Ureter (tissue), 1 donor: ENCODE measurements at places on chromosomes 5 and 9. TPM values are rescaled to one million over a fixed set of nuclear protein-coding genes. Genes with fewer than 3 reads are reported as not detected.

DNA sequence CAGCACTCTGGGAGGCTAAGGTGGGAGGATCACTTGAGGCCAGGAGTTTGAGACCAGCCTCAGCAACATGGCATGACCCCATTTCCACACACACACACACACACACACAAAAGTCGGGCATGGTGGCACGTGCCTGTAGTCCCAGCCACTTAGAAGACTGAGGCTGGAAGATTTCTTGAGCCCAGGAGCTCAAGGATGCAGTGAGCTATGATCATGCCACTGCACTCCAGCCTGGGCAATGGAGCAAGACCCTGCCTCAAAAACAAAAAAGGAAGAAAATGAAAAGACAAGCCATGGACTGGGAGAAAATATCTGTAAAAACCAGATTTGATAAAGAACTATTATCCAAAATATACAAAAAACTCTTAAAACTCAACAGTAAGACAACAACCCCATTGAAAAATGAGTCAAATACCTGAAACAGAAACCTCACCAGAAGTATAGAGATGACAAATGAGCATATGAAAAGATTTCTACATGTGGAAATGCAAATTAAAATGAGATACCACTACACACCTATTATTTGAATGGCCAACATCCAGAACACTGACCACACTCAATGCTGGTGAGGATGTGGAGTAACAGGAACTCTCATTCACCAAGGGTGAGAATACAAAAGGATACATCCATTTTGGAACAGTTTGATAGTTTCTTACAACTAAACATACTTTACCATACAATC is 24.7 kb downstream of the DNAJA1 start:
- no peak for DNase-seq

DNA sequence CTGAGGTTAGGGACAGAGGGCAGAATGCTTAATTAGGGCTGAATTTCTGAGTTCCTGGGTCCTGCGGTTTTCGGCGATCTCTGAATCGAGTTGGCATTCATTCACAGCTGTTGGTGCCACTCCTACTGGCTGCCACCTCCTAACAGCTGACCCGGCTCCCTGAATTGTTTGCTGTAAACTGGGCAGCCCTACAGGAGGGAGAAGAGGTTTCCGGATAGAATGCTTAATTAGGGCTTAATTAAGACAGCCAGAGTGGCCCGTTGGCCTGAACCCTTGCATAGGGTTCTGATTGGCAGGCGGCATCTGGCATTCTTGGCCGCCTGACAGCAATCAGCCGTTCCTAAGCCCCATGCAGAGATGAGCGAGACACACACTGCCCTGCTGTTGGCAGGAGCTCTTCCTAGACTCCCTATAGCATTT is 25.7 kb downstream of the FRMPD1 start:
- no peak for DNase-seq

- DNase-seq = no peak
Observed at GRCh38 chr5:72242796-72243475, 77.1 kb downstream of the MRPS27 start.

Gene LPAR1
- 67.6 TPM for total RNA-seq

DNA sequence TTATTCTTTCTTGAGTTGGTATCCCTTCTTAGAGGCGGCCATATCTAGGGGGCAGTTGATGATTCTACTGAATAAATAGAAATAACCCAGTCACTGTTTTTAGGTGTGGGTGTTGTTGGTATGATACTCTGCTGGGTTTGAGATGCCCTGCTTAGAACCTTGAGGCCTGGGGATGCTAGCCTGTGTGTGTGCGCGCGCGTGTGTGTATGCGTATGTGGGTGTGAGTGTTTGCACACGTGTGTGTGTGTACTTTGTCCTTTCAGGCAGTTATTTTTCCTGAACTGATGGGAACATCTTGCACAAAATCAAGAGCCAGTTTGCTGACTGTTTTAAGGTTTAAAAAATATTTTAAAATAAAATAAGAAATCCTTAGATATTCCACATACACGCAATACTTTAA is 3.3 kb downstream of the SLC28A3 start:
- DNase-seq = no peak

Gene GFPT2
- total RNA-seq = 20.0 TPM

- DNase-seq = no peak
Observed at GRCh38 chr9:28707616-28708015, 1134.3 kb upstream of the C9orf72 start.
